ENCODE measurements at places on chromosomes 12 and 14. TPM values are rescaled to one million over a fixed set of nuclear protein-coding genes. Genes with fewer than 3 reads are reported as not detected.

RIMBP2 gene
- not detected for total RNA-seq

DNA sequence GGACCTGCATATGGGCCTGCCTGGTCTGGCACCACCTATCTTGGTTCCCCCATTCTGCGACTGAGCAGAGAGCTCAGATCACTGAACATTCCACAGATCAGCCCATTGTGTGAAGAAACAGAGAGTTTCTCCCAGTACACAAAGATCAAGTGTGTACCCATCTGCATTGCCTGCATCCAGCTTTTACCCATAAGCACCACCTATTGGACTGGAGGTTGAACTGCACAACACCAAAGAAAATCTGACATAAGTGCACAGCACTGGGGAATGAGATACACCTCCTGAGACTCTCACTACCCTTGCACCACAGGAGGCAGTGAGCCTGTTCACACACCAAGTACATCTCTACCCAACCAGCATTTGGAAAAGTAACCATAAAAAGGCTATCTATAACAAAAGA is 362.6 kb upstream of the CLEC14A start:
- no peaks in the 10 kb centered on the region for H3K4me1 ChIP-seq
- H3K27me3 ChIP-seq = no peaks in the 10 kb centered on the region
- no peaks in the 10 kb centered on the region for H3K36me3 ChIP-seq
- DNase-seq = no peak
- no peak overlapping the region for H3K4me3 ChIP-seq

TSHR gene
- not detected for total RNA-seq

DNA sequence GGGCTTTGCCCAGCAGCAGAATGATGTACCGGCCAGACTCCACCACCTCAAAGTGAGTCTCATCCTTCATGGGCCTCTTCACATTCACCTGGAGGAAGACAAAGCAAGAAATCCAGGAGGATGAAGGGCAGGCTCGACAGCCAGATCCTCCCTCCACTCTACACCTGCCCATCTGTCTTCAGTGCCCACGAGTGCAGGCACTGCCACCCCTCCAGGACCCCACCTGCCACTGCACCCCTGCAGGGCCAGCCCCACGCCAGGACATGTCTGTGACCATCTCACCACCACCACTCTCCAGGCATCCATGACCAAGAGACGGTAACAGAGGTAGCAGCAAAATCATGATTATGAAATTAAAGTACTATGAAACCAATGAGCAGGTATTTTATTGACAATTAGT is 84.3 kb upstream of the ANO2 start:
- peaks cover 5% of the 10 kb centered on the region for H3K27me3 ChIP-seq
- H3K36me3 ChIP-seq = no peaks in the 10 kb centered on the region
- no peaks in the 10 kb centered on the region for H3K4me1 ChIP-seq
- H3K4me3 ChIP-seq = no peak overlapping the region
- DNase-seq = no peak
- no peak overlapping the region for H3K27ac ChIP-seq

GRCh38 chr14:56796259-56796658 is 14.0 kb downstream of the OTX2 start:
- no peak for DNase-seq
- peaks cover 2% of the 10 kb centered on the region for H3K4me1 ChIP-seq
- no peak overlapping the region for H3K27ac ChIP-seq
- peaks cover 72% of the 10 kb centered on the region for H3K27me3 ChIP-seq
- H3K36me3 ChIP-seq = peaks cover 2% of the 10 kb centered on the region

GRCh38 chr12:52073531-52074381 is 4.0 kb downstream of the ATG101 start:
- H3K27me3 ChIP-seq = no peaks in the 10 kb centered on the region
- DNase-seq = no peak
- peak overlapping the region; percentile 5 for H3K4me3 ChIP-seq
- peaks cover 39% of the 10 kb centered on the region for H3K4me1 ChIP-seq

Measured in activated CD4-positive, alpha-beta T cell treated with anti-CD3 and anti-CD28 coated beads, Interleukin-2, amount 10 ng/mL, durations not matched to agents 24 days and 14 days (primary cell).